ENCODE measurements at places on chromosomes 1 and 21.

- DNase-seq: no peak
Observed at GRCh38 chr1:101244842-101245241, 8.0 kb downstream of the S1PR1 start.

GRCh38 chr1:56754708-56755479, 64.3 kb downstream of the FYB2 start:
- DNase-seq: no peak

GRCh38 chr1:33273406-33273805, 17.1 kb downstream of the ZNF362 start:
- DNase-seq: no peak

- no peak for DNase-seq
Observed at GRCh38 chr1:187692799-187693198, 864.0 kb downstream of the PLA2G4A start.

GRCh38 chr1:160115545-160116282, at the start of gene ATP1A2:
Gene ATP1A2, plus strand, starts transcription at chr1:160115759. Its CDS starts 103 bp downstream, at chr1:160115862.
- no peak for DNase-seq

DNA sequence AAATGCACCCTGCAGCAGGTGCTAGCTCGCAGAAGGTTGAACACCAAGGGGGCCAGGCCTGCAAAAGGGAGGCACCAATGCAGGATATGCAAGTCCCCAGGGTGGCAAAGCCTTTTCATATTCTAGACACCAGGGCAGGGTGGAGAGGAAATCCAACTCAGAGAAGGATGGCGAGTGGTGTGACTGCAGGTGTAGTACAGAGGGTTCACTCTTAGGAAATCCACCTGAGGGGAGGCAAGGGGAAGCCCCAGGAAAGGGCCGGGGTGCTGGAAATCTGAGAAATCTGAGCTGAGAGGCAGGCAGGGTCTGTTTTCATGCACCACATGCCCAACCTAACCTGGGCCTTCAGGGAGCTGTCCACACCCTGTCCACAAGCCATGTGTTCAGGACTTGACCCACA, 163.2 kb upstream of the CTTNBP2NL start:
- no peak for DNase-seq

DNA sequence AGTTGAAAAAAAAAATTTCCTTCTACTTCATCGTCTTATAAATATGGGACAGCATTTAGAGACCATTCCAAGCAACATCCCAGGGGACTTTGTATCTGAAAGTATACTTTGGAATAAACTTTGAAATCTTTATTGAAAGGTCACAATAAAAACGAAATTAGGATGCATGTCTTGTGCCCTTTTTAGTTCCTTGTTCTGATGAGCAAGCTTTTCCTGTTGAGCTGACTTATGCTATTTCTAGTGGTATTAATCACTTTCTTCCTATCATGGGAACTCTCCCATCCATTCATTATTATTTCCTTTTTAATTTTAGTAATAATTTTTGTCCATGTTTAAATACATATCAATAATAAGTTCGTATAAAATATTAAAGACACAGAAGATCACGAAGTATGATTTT, 4.0 kb upstream of the GBP2 start:
- no peak for DNase-seq

DNA sequence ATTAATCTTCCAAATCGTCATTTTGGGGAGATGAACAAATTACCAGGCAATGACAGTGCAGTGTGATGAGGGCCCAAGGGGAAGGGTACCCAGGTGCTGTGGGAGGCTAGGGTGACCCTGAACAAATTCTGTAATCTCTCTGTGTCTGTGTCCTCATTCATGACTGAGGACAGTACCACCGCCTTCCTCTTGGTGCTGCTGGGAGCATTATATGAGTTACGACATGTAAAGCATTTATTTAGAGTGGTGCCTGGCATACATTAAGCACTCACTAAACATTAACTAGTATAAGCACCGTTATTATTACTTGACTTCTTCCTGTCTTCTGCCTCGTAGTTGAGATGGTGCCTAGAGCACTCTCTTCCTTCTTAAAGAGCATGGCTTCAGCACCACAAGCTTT, 468.2 kb upstream of the VAMP3 start:
- no peak for DNase-seq

DNA sequence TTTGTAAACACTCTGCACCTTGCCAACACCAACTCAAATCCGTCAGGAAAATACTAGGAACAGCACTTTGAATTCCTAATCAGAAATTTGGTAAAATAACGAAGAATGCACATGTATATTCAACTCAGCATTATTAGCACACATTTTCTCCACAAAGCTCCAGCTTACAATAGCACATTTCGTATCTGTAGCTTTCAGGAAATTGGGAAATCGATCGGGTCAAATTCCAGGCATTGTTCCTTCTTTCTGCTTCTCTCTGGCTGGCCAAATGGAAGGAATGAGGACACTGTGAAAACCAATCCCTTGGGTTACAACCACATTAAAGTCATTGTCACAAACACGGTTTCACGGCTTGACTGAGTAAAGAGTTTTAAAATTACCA, 58.6 kb downstream of the NPHP4 start:
- no peak for DNase-seq

DNA sequence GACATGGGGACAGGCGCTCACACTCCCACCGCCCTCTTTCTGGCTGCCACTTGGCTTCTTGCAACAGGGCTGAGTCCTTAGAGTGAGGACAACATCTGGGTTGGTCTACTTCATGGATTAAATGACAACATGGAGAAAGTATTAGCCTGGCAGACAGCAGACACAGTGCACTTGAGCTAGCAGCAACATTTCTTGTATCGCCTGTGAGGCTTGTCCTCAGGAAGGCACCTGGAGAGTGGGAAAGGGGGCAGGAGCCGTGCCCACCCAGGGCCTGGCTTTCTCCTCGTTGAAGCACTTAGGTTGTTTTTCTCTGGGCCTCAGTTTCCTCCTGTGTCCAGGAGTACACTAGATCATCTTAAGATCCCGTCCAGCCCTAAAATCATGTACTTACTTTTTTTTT, 3.7 kb downstream of the ELF3 start:
- no peak for DNase-seq

DNA sequence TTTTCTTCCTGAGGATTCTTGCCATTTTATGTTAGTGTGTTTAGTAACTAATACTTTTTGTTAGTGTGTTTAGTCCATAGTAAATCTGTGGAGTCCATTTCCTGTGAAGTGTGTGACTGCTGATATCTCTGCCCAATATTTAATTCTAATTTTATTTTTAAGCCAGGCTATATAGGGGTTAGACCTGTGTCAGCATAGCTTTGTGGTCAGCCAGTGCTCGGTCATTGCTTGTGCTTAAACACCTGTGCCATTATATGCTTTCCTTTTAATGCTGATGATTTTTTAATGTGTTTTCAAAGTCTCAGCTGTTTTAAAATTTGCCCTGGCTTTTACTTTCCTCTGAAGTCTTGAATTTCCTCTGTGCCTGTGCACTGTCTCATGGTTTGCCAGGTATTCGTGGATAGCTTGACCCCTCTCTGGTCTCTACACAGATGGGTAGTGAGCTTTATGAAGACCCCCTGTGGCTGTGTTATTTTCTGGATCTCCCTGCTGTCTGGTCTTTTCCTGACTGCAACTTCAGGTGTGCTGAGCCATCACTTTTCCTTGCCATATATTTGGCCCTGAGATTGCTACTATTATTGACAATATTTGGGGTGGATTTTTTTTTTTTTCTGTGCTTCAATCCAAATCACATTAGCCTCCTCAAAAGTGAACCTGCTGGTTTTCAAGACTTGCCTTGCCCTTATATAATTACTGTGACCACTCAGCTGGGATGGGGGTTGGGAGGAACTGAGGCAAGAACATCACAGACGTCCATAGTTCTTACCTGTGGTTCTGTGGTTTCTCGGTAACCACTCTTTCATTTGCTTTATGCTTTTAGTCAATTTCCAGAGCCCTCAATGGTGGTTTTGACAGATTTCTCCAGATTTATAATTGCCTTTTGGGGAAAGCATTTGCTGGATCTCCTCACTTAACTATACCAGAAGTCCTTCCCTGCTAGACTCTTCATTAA, 59.6 kb downstream of the RPS6KC1 start:
- no peak for DNase-seq

DNA sequence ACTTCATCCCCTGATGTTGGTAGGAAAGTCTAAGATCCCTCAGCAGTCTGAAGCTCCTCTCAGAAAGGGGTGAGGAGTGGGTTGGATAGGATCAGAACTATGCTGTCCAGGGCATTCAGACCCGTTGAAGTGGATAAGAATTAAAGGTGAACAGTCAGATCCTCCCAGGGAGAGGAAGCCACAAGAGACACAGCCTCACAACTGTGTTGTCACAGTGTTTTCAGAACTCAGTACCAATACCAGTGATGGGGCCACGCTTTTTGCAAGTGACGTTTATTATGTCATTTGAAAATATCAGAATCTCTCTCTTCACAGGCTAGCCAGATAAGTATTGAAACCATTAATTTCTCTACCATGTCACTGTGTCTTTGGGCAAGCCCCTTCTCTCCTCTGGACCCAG, 15.4 kb upstream of the EPS15 start:
- no peak for DNase-seq

GRCh38 chr1:50977575-50978143, 7.6 kb downstream of the CDKN2C start:
- DNase-seq: peak; percentile 28

- no peak for DNase-seq
Observed at GRCh38 chr1:206839857-206840256, 25.6 kb upstream of the IL20 start.

- no peak for DNase-seq
Observed at GRCh38 chr1:180267761-180268555, 37.9 kb downstream of the LHX4 start.

GRCh38 chr1:40244138-40244744, 3.5 kb upstream of the TMCO2 start:
- DNase-seq: no peak

DNA sequence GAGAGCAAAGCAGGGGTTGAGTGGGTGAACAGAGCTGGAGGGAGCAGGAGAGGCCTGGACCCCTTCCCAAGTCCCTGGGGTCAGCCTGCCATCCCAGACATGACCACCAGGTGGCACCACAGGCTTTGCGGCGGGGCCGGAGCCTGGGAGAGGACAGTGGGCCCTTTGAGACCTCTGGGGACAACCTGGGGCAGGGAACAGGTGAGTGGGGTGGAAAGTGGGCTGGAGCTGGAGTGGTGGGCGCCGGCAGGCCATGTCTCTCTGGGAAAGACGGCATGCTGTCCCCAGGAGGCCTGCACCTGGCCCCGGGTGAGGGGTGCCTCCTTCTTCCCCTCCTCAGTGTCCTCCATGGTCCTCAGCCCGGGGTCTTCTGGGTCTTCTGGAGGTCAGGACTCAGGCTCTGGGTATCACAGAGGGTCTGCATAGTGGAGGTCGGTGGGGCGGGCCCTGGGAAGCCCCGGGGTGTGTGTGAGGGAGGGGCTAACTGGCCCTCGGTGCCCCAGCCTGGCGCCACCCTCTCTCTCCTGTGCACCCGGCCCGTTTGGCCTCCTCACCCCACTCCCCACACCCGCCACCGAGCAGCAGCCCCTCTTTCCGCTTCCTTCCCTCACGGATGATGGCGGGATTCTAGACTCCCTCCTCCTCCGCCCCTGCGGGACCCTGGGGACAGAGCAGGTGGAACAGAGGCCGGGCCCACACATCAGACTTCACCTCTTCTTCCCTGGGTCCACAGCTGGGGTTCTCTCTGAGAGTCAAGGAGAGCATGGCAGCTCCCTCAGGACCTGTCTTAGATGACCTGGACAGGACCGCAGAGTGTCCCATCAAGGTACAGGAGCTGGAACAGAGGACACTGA, 28.5 kb upstream of the PKP1 start:
- peak; percentile 25 for DNase-seq

GRCh38 chr1:197595304-197595904, 179.9 kb downstream of the DENND1B start:
- no peak for DNase-seq

DNA sequence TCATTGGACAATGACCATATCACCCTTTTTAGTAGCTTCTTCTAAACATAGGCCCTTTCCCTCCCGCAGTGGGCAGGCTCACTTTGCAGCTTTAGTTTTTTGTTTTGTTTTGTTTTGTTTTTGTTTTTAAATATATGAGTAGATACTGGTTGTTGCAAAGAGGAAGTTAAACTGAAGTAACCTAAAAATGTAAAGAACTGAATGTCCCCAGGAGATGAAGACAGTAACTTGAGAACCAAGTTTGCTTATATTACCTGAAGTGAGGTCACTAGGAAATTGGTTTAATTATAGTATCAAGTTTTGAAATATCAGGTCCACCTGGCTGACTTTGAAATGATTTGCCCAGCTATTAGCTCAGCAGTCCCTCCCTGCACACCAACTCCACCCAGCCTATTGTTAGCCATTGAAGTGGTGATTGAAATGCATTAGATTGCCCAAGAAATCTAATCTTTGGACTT, 18.2 kb downstream of the SMAP2 start:
- DNase-seq: no peak

- DNase-seq: no peak
Observed at GRCh38 chr1:18528616-18529015, 47.9 kb downstream of the KLHDC7A start.

DNA sequence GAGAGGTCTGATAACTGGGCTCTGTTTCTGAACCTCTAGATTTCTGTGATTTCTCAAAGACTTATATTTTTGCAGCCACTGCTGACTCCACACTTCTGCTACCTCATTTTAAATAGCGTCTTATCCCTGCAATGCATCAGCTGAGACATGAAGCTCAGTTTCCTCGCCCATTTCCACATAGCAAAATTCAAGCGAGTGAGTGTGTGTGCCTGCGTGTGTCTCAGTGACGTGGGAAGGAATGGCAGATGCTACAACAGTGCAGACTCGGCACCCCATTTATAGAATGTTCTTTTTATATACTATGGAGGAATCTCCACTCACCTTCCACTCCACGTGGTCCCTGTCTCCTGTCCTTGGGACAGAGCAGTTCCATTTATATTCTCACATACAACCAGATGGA, 35.7 kb downstream of the ZMYND12 start:
- DNase-seq: no peak

GRCh38 chr1:14915356-14916054, 238.0 kb upstream of the TMEM51 start:
- no peak for DNase-seq

DNA sequence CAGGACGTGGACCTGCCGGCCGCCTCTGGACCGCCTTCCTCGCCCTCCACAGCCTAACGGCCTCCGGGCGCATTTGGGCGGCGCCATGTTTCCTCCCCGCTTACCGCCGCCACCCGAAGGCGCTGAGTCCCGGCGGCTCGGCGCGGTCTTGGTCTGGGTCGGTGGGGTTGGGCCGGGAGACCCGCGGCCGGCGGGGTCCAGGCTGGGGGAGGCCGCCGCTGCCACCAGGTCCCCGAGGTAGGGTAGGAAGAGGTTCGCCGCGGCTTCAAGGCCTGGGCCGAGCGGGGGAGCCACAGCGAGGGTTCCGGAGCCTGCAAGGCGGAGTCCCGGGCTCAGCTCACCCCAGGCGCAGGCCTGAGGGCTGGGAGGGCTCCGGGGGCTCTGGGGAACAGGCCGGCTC, 5.5 kb downstream of the OR2C3 start:
- no peak for DNase-seq
